ENCODE measurements at places on chromosomes 16 and 17. TPM values are rescaled to one million over a fixed set of nuclear protein-coding genes. Genes with fewer than 3 reads are reported as not detected.

The ELAC2 gene
- 70.5 TPM for total RNA-seq

GRCh38 chr16:78761427-78761826 lies 662.0 kb downstream of the WWOX start:
- peak; percentile 58 for DNase-seq

DNA sequence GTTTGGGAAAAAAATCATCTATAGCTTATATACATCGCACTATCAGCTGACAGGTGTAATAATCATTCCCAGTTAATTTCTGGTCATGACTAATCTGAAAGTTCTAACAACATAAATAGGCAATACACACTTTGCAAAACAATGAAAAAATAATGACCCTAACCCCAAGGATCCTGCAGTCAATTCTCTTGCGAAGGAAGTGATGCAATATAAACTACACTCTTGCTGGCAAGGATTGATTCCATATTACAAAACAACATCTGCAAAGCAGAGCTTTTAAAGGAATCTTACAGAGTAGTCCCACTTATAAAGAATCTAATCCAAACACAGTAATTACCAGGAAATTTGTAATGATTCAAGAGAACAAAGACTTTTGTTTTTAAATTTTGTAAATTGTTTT lies 73.4 kb downstream of the MYO1D start:
- no peak for DNase-seq

The LGALS3BP gene
- total RNA-seq = 17.5 TPM

The TEKT1 gene
- total RNA-seq = not detected

DNA sequence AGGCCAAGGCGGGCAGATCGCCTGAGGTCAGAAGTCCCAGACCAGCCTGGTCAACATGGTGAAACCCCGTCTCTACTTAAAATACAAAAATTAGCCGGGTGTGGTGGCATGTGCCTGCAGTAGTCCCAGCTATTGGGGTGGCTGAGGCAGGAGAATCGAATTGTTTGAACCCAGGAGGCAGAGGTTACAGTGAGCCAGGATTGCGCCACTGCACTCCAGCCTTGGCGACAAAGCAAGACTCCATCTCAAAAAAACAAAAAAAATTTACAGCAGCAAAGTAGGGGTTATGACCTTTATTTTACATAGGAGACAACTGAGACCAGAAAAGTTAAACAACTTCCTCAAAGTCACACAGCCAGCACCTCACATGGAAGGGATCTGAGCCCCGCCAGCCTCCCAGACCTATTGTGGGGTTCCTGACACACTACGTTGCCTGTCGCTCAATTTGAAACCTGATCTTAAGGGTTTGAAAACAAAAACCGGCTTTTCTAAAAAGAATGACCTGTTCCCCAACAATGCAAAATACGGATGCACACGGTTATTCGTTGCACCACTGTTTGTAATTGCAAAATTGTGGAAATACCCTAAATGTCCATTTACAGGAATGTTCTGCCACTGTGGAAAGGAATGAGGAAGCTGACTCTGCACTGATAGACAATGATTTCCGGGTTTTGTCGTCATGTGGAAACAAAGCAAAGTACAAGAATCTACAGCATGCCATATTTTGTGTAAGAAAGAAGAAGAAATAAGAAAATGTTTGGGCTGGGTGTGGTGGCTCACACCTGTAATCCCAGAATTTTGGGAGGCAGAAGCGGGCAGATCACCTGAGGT lies 77.2 kb downstream of the CNGB1 start:
- no peak for DNase-seq

The PLD2 gene
- total RNA-seq = 36.0 TPM

DNA sequence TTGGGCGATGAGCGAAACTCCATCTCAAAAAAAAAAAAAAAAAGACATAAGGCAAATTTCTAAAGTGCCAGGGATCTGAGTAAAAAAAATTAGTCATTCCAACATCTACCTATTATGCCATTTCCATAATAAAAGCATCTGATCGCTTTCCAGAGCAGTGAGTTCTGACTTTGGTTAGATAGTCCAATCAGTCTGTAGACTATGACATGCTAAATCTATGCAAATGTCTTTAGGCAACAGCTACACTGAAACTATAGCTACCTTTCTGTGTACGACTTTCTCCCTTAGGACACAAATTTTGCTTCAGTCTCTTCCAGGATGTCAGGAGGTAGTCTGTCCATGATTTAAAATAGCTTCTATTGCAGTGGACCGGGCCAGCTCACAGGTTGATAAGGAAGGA lies 58.9 kb upstream of the ARHGAP44 start:
- DNase-seq = no peak

DNA sequence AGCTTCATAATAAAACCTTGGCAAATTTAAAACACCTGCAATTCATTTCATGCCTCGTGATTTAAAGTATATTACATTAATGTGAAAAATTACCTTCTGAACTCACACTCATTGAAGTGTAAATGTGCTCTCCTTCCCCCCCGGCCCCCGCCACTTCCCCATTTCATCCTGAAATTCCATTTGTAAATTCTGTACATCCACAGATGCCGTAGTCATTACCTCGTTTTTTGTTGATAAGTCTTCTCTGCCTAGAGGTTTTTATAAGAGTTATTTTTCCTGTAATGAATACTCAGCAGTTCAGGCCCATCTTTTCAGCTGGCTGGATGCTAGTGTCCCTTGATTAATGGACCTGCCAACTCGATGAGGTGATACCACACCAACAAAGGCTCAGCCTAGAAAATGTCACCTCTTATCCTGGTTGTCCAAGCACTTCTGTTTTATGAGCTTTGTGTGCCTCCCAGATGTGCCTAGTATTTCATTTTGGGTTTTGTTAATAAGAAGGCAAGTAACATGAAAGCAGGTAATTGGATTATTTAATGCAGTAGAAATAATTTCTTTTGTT lies 64.8 kb upstream of the KIFC3 start:
- no peak for DNase-seq

The TMEM208 gene
- 27.3 TPM for total RNA-seq

The SP6 gene
- total RNA-seq = 0.65 TPM

The KRTAP3-2 gene
- total RNA-seq = not detected

- no peak for DNase-seq
These were observed 929.6 kb upstream of the CDH8 start for GRCh38 chr16:62965831-62966230.

- peak; percentile 74 for DNase-seq
These were observed 390.4 kb downstream of the SHISA9 start for GRCh38 chr16:13291591-13292333.

The CRYBA1 gene
- total RNA-seq = 1.0 TPM

- DNase-seq = no peak
These were observed 80.9 kb upstream of the CREBBP start for GRCh38 chr16:3961449-3961849.

DNA sequence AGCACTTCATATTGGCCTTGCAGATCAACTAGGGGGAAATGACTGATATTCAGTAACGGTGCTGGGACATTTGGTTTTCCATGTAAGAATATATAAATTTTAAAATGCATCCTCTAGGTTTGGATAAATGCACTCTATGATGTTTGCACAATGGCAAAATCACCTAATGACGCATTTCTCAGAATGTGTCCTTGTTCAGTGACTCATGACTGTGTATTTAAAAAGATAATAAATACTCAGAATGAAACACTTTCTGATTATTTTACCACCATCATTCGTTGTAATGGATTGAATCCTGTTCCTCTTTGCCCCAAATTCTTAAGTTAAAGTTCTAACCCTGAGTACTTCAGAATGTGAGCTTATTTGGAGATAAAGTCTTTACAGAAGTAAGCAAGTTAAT lies 17.2 kb upstream of the ADGRG1 start:
- no peak for DNase-seq

The SAMD14 gene
- total RNA-seq = 8.7 TPM

The LGALS9B gene
- not detected for total RNA-seq

The ABCC11 gene
- total RNA-seq = not detected

- no peak for DNase-seq
These were observed 79.8 kb downstream of the HELZ start for GRCh38 chr17:67165201-67165600.

DNA sequence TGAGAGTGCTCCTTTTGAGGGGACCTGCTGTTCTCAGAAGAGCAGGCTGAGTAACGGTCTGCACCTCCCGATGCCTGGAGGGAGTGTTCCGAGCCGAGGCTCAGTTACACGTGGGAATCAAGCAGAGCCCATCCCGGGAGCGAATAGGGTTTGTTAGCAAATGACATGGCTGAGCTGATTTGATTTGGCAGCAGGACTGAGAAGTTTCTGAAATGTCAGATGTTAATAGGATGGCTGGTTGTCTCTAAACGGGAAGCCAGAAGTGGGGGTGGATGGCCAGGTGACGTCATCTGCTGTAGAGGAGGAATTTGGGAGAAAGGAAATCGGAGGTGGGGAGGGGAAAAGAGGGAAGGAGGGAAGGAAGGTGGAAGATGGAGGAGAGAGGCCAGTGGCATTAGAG lies 128.0 kb downstream of the RAP1GAP2 start:
- DNase-seq = peak; percentile 48

- DNase-seq = no peak
These were observed 260.6 kb downstream of the ABCC12 start for GRCh38 chr16:47895146-47895545.

- DNase-seq = no peak
These were observed 19.1 kb downstream of the PDP2 start for GRCh38 chr16:66899310-66899944.

The CEP112 gene
- 9.7 TPM for total RNA-seq

DNA sequence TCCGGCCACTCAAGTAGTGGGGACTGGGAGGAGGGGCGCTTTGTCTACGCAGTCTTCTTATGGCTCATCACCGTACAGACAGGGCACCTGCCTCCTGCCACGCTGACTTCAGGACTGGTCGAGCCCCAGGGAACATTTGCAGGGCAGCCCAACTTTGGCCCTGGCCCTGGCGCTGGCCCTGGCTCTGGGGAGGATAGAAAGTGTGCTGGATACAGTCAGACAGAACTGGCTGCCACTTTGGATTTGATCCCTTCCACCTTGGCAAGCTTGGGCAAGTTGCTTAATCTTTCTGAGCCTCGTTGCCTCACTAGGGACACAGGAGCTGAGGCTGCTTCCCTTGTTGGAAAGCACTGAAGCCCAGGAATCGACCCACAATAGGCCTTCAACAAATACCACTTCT lies 13.6 kb downstream of the LGALS9 start:
- no peak for DNase-seq

DNA sequence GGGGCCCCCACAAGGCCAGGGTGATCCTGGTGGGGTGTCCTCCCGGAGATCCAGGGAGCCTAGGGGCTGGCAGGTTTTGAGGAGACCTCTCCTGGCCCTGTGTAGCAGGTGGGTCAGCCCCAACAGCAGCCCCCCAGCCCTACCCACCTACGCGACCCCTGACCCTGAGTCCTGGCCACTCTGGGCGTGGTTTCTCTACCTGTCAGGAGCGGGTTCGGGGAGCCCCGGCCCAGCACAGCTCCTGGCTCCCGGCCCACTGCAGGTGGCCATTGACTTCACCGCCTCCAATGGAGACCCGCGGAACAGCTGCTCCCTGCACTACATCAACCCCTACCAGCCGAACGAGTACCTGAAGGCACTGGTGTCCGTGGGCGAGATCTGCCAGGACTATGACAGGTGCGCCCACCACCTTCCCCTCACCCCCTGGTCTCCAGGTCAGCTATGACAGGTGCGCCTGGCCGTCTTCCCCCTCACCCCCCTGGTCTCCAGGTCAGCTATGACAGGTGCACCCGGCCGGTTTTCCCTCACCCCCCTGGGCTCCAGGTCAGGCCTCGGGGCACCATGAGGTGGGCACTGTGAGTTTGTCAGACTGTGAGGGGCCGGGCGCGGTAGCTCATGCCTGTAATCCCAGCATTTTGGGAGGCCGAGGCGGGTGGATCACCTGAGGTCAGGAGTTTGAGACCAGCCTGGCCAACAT lies 13.0 kb downstream of the CPNE7 start:
- DNase-seq = no peak

The C17orf100 gene
- 3.9 TPM for total RNA-seq

The MYCBPAP gene
- total RNA-seq = 3.8 TPM

- DNase-seq = peak; percentile 78
These were observed 5.9 kb downstream of the TEX2 start for GRCh38 chr17:64256913-64257807.

GRCh38 chr17:16975744-16976625 lies 4.1 kb upstream of the TNFRSF13B start:
- no peak for DNase-seq

The KCNAB3 gene
- 2.7 TPM for total RNA-seq

The CCL13 gene
- total RNA-seq = not detected

GRCh38 chr16:52467753-52468152 lies 79.2 kb downstream of the TOX3 start:
- no peak for DNase-seq

GRCh38 chr17:8880466-8880865 lies 13.0 kb upstream of the PIK3R6 start:
- no peak for DNase-seq

The ZPBP2 gene
- not detected for total RNA-seq

DNA sequence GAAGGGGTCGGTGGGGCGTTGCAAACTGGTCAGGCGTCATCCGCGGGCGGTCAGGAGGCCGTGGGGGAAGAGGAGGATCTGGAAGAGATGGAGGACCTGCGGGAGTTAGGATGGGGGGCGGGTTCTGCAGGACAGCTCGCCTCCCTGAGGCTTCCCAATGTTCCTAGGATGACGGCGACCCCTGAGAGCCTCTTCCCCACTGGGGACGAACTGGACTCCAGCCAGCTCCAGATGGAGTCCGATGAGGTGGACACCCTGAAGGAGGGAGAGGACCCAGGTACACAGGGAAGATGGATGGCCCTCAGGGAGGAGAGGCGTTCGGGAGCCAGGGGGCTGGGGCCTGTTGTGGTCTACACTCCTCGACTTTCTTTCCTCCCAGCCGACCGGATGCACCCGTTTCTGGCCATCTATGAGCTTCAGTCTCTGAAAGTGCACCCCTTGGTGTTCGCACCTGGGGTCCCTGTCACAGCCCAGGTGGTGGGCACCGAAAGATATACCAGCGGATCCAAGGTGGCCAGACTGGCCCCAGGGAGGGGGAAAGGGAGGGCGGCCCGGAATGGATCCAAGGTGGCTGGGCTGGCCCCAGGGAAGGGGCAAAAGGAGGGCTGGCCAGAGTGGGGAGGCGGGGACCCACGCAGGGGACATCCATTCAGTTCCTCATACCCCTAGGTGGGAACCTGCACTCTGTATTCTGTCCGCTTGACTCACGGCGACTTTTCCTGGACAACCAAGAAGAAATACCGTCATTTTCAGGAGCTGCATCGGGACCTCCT lies 839 bp downstream of the PLD2 start:
- DNase-seq = no peak

The CIITA gene
- total RNA-seq = not detected

The SUPT4H1 gene
- total RNA-seq = 60.2 TPM
